WTC11 (cell line): ENCODE measurements at places on chromosomes 11 and 22.

DNA sequence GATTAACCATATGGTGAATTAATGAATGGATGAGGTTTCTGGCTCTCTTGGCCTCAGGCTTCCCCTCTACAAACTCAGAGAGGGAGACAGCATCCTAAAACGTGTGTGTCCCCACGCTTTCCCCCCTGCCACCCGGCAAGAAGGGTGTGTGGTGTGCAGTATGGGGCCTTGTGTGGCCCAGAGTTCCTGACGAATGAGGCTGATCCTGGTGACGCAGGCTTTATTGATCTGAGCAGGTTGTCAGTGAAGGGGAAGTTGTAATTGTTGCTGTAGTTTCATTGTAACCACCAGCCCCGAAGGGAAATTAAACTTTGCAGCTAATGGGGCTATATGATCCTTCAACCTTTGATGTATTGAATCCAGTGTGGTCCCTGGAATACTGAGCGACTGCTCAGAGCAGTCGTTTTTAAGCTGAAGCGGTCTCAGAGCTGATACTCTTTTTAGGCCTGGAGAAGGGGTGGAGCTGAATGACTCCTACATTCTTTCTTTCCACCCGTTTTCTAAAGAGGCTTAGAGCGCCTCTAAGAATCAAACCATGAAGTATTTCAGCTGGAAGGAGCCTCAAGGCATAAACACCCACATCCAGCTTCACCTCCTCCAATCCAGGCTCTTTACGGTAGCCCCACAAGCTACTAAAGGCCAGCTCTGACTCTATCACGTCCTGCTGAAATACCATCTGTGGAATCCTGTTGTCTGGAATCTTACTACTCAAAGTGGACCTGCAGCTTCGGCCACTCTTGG is 284.7 kb downstream of the MIAT start:
- peaks cover 13% of the 10 kb centered on the region for H3K36me3 ChIP-seq
- H3K4me1 ChIP-seq, result peaks cover 19% of the 10 kb centered on the region
- H3K27me3 ChIP-seq, result peaks cover 5% of the 10 kb centered on the region
- H3K4me3 ChIP-seq, result no peak overlapping the region
- DNase-seq, result no peak
- H3K27ac ChIP-seq, result peak overlapping the region; percentile 66; the same call in 1 of the 2 replicates

GRCh38 chr11:19652623-19653375 is 59.8 kb upstream of the NAV2 start:
- H3K27me3 ChIP-seq, result no peaks in the 10 kb centered on the region
- no peak overlapping the region for H3K27ac ChIP-seq
- H3K4me1 ChIP-seq, result no peaks in the 10 kb centered on the region
- no peaks in the 10 kb centered on the region for H3K36me3 ChIP-seq
- no peak overlapping the region for H3K4me3 ChIP-seq

GRCh38 chr11:20362481-20362880 is 1.0 kb upstream of the HTATIP2 start:
- peak overlapping the region; percentile 70; the same call in 1 of the 2 replicates for H3K4me3 ChIP-seq
- peaks cover 6% of the 10 kb centered on the region; the same call in 1 of the 2 replicates for H3K36me3 ChIP-seq
- peaks cover 27% of the 10 kb centered on the region for H3K4me1 ChIP-seq
- no peak overlapping the region for H3K27ac ChIP-seq
- H3K27me3 ChIP-seq, result peaks cover 44% of the 10 kb centered on the region

- no peaks in the 10 kb centered on the region for H3K27me3 ChIP-seq
- no peak overlapping the region for H3K4me3 ChIP-seq
- no peak for DNase-seq
- H3K27ac ChIP-seq, result peak overlapping the region; percentile 26
- H3K36me3 ChIP-seq, result no peaks in the 10 kb centered on the region
Measured at GRCh38 chr22:20853236-20853660, 5.4 kb downstream of the PI4KA start.

DNA sequence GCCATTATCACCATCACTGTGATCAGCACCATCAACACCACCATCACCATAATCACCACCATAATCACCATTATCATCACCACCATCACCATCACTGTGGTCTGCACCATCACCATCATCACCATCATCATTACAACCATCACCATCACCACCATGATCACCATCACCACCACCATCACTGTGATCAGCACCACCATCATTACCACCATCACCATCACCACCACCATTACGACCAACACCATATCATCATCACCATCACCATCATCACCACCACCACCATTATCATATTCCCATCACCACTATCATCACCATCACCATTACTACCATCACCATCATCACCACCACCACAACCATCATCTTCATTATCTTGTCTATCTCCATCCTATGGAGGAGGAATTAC is 125.2 kb downstream of the PHF21B start:
- no peak overlapping the region for H3K4me3 ChIP-seq
- H3K4me1 ChIP-seq, result peaks cover 12% of the 10 kb centered on the region
- H3K27ac ChIP-seq, result no peak overlapping the region
- H3K27me3 ChIP-seq, result no peaks in the 10 kb centered on the region; the same call in 1 of the 2 replicates
- DNase-seq, result no peak
